ENCODE measurements at places on chromosomes 1 and 21. TPM values are rescaled to one million over a fixed set of nuclear protein-coding genes. Genes with fewer than 3 reads are reported as not detected.
A peak's percentile ranks its signal among the peaks of the same experiment; 100 is the strongest.

Gene NBPF20
- total RNA-seq = 5.2 TPM

Gene CCDC185
- total RNA-seq = not detected

Gene GPR137B
- total RNA-seq = 2.8 TPM

Gene APCS
- not detected for total RNA-seq

GRCh38 chr1:10895621-10896020 lies 99.2 kb upstream of the CASZ1 start:
- no peaks in the 10 kb centered on the region for H3K4me1 ChIP-seq
- H3K27ac ChIP-seq = no peak overlapping the region
- H3K36me3 ChIP-seq = no peaks in the 10 kb centered on the region
- DNase-seq = no peak
- no peaks in the 10 kb centered on the region for H3K27me3 ChIP-seq
- H3K4me3 ChIP-seq = no peak overlapping the region

DNA sequence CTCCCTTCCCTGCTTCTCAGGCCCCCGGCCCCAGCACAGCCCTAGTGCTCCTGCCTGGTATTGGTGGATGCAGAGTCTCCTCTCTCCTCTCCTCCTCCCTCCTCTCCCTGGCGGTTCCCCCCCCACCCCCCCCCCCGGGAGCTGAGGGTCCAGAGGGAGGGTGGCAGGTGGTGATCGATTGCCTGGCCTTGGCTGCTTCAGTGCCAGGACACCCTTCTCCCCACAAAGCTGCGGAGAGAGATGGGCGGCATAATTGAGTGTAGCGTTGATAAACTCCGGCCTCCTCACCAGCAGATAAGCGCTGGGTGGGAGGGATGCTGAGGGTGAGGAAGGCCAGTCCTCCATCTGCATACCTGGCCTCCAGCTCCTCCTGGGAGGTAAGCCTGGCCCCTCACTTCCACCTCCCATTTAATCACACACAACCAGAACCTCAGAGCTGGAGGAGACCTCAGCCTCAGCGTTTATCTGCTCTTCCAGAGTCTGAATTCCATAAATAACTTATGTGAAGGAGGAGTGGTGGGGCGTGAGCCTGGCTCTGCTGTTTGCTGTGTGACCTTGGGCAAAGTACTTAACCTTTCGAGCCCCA lies 60.8 kb downstream of the LRRN2 start:
- peak; percentile 63 for DNase-seq
- H3K27me3 ChIP-seq = no peaks in the 10 kb centered on the region
- H3K4me3 ChIP-seq = no peak overlapping the region
- H3K27ac ChIP-seq = no peak overlapping the region
- H3K36me3 ChIP-seq = no peaks in the 10 kb centered on the region
- H3K4me1 ChIP-seq = peaks cover 16% of the 10 kb centered on the region

GRCh38 chr1:211378844-211379243 lies 52.2 kb downstream of the TRAF5 start:
- H3K4me1 ChIP-seq = peaks cover 31% of the 10 kb centered on the region
- H3K4me3 ChIP-seq = no peak overlapping the region
- no peaks in the 10 kb centered on the region for H3K27me3 ChIP-seq
- DNase-seq = no peak

- H3K4me3 ChIP-seq = no peak overlapping the region
- H3K4me1 ChIP-seq = no peaks in the 10 kb centered on the region
- H3K36me3 ChIP-seq = peaks cover 49% of the 10 kb centered on the region
- no peaks in the 10 kb centered on the region for H3K27me3 ChIP-seq
Measured at GRCh38 chr1:224264321-224264720, 65.7 kb downstream of the NVL start.

DNA sequence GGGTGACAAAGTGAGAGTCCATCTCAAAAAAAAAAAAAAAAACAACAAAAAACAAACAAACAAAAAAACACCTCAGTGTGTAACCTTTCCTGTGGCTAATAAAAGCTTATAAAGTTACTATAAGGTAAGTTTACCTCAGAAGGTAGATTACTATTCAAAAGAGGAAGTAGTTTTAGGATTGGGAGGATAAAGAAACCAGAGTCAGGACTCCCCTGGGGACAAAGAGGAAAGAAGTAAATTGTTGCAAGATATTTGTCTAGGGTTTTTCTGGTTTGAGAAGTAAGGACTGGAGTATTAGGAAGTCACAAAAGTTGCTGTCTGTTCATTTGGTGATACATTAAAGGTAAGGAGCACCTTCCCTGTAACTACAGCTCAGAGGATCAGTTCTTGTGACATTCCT lies 23.8 kb upstream of the CENPF start:
- H3K27ac ChIP-seq = no peak overlapping the region
- DNase-seq = no peak
- peaks cover 9% of the 10 kb centered on the region for H3K4me1 ChIP-seq
- H3K4me3 ChIP-seq = no peak overlapping the region
- H3K27me3 ChIP-seq = peaks cover 6% of the 10 kb centered on the region
- H3K36me3 ChIP-seq = no peaks in the 10 kb centered on the region

GRCh38 chr1:79430437-79430836 lies 423.9 kb upstream of the ADGRL4 start:
- no peaks in the 10 kb centered on the region for H3K27me3 ChIP-seq
- H3K4me3 ChIP-seq = no peak overlapping the region
- H3K36me3 ChIP-seq = no peaks in the 10 kb centered on the region
- H3K4me1 ChIP-seq = no peaks in the 10 kb centered on the region
- H3K27ac ChIP-seq = no peak overlapping the region
- peak; percentile 58 for DNase-seq

- DNase-seq = no peak
- H3K4me3 ChIP-seq = no peak overlapping the region
- no peak overlapping the region for H3K27ac ChIP-seq
Measured at GRCh38 chr1:78229344-78229743, 183.6 kb downstream of the GIPC2 start.

GRCh38 chr1:41683681-41684500 lies 199.4 kb upstream of the EDN2 start:
- no peak overlapping the region for H3K27ac ChIP-seq
- no peak for DNase-seq
- H3K4me3 ChIP-seq = no peak overlapping the region
- H3K36me3 ChIP-seq = no peaks in the 10 kb centered on the region
- no peaks in the 10 kb centered on the region for H3K4me1 ChIP-seq

Data from endodermal cell (in vitro differentiated cells).